H9 (cell line): ENCODE measurements at places on chromosomes 11 and 22. TPM values are rescaled to one million over a fixed set of nuclear protein-coding genes. Genes with fewer than 3 reads are reported as not detected.

GRCh38 chr11:123429336-123429735, 733 bp upstream of the GRAMD1B start:
- peak overlapping the region; percentile 84 for H3K4me3 ChIP-seq
- H3K27ac ChIP-seq, result no peak overlapping the region
- H3K36me3 ChIP-seq, result peaks cover 5% of the 10 kb centered on the region; the same call in 1 of the 3 replicates
- H3K4me1 ChIP-seq, result 0 out of 2 replicates have a peak, but pooled peaks cover 7% of the 10 kb centered on the region
- H3K27me3 ChIP-seq, result no peaks in the 10 kb centered on the region; the same call in 1 of the 2 replicates
- DNase-seq, result no peak

DNA sequence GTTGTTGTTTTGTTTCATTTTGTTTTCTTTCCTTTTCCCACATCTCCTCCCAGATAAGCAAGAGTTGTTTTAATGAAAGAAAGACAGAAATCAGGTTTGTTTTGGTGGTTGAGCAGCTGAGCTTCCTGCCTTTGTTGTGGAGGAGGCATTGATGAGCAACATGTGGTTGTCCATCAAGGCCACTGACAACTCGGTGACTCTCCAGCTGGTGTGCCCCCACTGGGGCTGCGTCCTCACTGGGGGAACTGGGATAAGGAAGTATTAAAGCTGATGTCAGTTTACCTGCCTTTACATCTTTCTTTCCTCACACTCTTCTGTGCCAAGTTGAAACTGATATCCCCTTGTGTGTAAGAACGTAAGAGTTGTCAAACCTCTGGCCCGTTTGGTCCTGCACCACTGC, 5.9 kb downstream of the VPS26B start:
- DNase-seq, result no peak
- H3K27me3 ChIP-seq, result no peaks in the 10 kb centered on the region
- no peak overlapping the region for H3K27ac ChIP-seq
- H3K4me3 ChIP-seq, result no peak overlapping the region

DNA sequence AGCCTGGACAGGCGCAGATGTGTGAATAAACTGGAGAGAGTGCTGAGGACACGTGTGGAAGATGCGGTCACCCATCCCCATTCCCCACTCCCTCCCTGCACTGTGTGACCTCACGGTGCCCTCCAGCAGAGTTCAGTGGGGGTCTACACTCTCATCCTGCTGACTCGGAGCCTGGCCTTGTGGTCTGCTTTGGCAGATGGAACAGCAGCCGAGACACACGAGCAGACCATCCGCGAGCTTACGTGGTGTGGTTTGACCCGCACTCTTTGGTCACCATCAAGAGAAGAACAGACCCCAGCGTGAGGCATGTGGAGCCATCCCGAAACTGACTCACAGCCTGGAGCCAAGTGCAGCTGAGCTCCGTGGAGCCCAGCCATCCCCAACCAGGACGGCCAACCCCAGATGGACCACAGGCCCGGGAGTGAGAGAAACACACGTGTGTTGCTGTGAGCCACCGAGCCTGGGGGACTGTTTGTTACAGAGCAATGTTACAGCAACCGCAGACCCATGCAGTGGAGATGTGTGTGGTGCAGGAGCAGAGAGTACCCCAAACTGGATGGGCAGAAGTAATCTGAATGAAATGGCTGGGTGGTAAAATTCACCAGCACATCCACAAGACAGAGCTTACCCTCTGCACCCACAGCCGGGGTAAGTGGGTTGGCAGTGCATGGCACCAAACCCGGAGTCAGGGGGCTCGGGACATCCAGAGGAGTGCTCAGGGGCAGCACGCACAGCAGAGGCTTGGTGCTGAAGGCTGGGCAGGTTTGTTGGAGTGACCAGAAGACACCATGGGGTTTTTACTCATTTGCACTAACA, 90.7 kb downstream of the RTL6 start:
- H3K4me1 ChIP-seq, result no peaks in the 10 kb centered on the region; the same call in 1 of the 2 replicates
- H3K27ac ChIP-seq, result no peak overlapping the region
- H3K36me3 ChIP-seq, result no peaks in the 10 kb centered on the region
- no peak for DNase-seq
- no peak overlapping the region for H3K4me3 ChIP-seq

GRCh38 chr11:110525883-110526282, 96.1 kb downstream of the FDX1 start:
- H3K36me3 ChIP-seq, result peaks cover 10% of the 10 kb centered on the region; the same call in 2 of the 3 replicates
- H3K27me3 ChIP-seq, result no peaks in the 10 kb centered on the region
- no peak overlapping the region for H3K27ac ChIP-seq
- H3K4me3 ChIP-seq, result no peak overlapping the region
- no peak for DNase-seq

Gene ADM2
- 11.4 and 11.9 TPM in 2 replicates for total RNA-seq

Gene KIRREL3
- 0.09 and 0.17 TPM in 2 replicates for total RNA-seq

Gene FGF19
- total RNA-seq, result 7.4 and 7.7 TPM in 2 replicates

Gene CLCF1
- 1.6 and 2.1 TPM in 2 replicates for total RNA-seq

DNA sequence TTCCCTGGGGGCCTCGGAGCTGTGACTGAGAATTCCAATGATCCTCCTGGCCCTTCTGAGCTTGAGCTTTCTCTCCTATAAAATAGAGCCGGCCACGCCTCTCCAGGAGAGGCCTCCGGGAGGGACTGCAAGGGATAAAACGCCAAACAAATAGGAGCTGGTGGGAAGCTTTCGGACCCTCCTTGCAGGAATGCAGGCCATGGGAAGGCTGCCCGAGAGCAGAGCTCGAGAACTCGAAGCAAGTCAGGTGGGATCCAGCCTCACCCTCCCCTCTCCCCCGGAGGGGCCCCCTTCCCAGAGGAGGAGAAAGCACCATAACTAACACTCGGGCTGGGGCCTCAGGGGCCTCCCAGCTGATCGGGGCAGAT, 34.6 kb downstream of the FLRT1 start:
- H3K36me3 ChIP-seq, result no peaks in the 10 kb centered on the region
- no peaks in the 10 kb centered on the region for H3K4me1 ChIP-seq
- H3K4me3 ChIP-seq, result no peak overlapping the region
